Urinary bladder (tissue), 4 donors: ENCODE measurements at places on chromosomes 6 and 20. TPM values are rescaled to one million over a fixed set of nuclear protein-coding genes. Genes with fewer than 3 reads are reported as not detected.

DNA sequence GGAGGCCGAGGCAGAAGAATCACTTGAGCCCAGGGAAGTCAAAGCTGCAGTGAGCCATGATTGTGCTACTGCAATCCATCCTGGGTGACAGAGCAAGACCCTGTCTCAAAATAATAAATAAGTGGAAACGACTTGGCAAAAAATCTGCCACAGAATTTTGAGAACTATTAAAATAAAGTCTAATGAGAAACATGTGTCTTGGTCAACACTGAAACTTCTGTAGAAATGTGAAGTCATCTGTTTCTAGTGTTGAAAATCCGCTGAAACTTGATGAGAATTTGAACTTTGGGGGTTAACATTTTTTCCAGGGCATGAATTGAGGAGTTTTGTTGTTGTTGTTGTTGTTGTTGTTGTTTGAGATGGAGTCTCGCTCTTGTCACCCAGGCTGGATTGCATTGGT is 29.0 kb upstream of the BCLAF1 start:
- DNase-seq = no peak

GRCh38 chr20:50165684-50166554 is 12.4 kb upstream of the PEDS1 start:
- peak; percentile 98 for DNase-seq

GRCh38 chr6:160919723-160920440 is 71.7 kb upstream of the MAP3K4 start:
- no peak for DNase-seq

- DNase-seq = peak; percentile 47
Measured at GRCh38 chr20:63394069-63394919, 33.1 kb upstream of the CHRNA4 start.

DNA sequence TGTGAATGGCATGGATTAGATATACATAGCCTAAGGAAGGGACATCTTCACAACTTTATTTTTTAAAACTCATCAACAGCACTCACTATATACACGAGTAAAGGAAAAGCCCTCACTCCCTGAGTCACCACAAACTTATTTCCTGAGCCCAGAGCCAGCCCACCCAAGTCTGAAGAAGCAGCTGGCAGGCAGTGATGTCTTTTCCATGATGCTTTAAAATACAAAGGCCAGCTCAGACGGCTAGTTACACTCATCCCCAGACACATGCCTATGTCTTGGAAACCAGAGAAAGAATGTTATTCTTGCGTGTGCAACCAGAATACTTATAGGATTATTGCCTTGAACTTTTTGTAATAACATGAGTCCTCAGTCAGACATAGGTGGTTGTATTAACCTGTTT is 114.4 kb downstream of the ADGRG6 start:
- DNase-seq = no peak

DNA sequence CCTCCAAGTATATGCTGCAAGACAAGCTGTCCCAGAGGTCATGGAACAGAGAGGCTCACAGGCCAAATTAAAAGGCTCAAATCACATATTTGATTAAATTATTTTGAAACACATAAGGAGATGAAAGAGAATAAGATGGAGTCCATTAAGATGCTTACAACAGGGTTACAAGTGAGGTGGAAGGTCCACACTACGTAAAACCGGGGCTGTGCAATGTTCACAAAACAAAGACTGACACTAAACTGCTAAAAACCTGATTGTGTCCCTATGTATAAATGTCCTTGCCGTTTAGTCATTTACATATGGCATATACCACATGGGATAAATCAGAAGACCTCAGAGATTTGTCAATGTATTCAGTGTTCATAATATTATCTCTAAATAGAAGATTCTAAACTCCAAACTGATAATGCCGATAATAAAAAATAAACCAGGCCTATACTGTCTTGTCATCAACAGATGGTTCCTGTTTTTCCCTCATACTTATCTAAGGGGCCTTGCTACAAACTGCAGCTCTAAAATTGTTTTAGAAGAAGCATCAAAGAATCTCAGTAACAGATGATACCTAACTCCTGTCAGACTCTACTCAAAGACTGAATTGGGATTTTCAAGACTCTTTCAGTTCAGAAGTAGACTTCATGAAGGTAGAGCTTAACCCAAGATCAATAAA is 51.8 kb upstream of the RIPOR2 start:
- no peak for DNase-seq

DNA sequence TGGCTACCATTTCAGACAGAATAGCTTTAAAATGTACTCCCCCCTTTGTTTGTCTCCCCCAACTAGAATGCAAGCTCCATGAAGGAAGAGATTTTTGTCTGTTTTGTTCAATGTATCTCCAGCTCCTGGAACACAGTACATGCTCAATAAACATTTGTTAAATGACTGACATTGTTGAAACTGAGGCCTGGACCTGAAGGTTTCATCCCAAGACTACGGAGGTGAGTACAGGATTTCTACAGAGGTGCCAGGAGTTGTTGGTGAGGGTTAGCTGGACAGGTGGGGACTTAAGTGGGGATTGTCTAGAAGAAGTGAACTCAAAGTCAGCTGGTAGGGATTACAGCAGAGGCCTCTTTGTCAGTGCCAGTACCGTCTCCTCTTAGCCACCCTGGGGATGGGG is 19.4 kb downstream of the VEGFA start:
- DNase-seq = no peak

DNA sequence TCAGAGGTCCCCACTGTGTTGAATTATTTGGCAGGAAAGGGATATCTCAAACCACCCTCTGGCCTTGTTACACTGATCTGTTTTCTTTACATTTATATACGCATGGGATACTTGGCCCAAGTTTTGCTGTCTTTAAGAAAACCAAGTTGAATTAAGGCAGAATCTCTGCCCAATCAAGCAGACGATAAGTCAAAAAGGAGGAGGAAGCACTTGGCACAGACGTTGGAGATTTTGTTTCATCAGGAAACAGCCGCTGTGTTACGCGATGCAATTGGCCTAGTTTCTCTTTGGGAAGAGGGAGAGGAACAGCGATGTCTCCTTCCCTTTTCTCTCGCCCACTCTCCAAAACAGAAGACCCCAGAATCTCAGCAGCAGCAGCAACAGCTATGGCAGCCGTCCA is 20.2 kb upstream of the NAA20 start:
- DNase-seq = peak; percentile 28

DNA sequence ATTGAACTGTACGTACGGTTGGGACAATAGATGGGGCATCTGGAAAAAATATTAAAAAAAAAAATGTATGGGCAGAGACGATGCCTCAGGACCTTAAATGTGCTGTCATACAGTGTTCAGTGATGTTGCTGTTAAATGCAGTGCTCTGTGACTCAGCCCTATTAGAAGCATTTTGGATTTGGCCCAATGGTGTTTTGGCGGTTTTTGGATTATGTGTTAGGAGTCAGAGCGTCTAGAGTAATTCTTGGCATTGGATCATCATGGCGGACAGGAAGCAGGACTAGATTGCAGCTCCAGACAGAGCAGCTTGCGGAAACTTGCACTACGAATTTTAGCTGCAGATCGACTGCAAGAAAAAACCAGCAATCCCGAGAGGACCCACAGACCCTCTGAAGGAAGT is 280.0 kb downstream of the SOX4 start:
- no peak for DNase-seq

- DNase-seq = no peak
Measured at GRCh38 chr6:158284876-158285655, 27.2 kb upstream of the TULP4 start.

GRCh38 chr6:107284805-107285204 is 169.5 kb upstream of the BEND3 start:
- no peak for DNase-seq

- no peak for DNase-seq
Measured at GRCh38 chr6:14638435-14638905, 520.9 kb downstream of the CD83 start.

- peak; percentile 18 for DNase-seq
Measured at GRCh38 chr6:82022614-82023129, 224.9 kb downstream of the IBTK start.

- no peak for DNase-seq
Measured at GRCh38 chr6:147447835-147448611, 60.5 kb upstream of the SAMD5 start.

- no peak for DNase-seq
Measured at GRCh38 chr20:55143601-55144000, 668.2 kb downstream of the DOK5 start.

DNA sequence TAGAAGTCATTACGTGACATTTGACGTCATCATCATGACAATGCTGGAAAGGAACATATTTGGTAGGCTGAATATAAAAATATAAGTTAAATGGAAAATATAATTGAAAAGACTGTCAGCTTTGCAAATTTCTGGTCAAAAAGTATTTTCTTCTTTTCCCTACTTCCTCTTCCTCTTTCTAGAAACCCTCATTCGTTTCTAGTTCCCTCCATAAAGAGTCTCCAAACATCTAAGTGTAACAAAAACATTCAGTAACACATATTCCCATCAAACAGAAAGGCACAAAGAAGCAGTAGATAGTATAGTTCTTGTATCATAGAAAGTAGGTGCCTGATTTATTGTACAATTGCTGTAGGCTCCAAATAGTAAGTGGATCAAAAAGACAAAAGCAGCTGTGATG is 150.8 kb upstream of the FAM83B start:
- no peak for DNase-seq

- no peak for DNase-seq
Measured at GRCh38 chr6:149273318-149273717, 44.2 kb upstream of the TAB2 start.

DNA sequence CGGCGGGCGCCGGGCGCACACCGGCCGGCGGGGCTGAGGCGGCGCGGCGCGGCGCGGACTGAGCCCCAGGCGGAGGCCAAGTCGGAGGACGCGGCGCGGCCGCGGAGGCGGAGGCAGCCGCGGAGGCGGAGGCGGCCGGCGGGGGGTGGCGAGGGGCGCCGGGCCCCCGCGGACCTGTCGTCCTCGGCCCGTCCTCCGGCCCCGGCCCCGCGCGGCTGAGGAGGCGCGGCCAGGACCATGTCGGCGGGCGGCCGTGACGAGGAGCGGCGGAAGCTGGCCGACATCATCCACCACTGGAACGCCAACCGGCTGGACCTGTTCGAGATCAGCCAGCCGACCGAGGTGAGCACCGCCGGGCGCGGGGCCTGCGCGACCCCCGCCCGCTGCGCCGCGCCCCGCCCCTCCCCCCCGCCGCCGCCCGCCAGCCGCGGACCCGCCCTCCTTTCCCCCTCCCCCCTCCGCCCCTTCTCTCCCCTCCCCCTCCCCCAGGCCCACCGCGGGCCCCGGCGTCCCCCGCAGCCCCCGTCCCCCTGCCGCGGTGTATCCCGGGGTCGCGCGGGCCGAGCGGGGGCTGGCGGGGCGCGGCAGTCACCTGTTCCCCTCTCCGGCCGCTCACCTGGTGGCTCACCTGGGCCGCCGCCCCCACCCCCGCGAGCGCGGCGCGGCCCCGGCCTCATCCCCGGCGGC is at the start of gene AFDN:
TSS of gene AFDN (plus strand) at position 16 of the 687 bp plus-strand sequence. CDS start at position 238, 222 bp downstream.
- no peak for DNase-seq

EFCAB8 gene
- total RNA-seq = 0.95 TPM

ESR1 gene
- total RNA-seq = 6.9 TPM

CST9L gene
- total RNA-seq = not detected

HELZ2 gene
- total RNA-seq = 19.9 TPM

MRS2 gene
- 22.3 TPM for total RNA-seq

TP53TG5 gene
- 0.69 TPM for total RNA-seq

PRDM1 gene
- 5.0 TPM for total RNA-seq
